CD8-positive, alpha-beta T cell (primary cell): ENCODE measurements at places on chromosomes 3 and 15.

- DNase-seq: no peak
Measured at GRCh38 chr3:141395005-141395589, 26.8 kb downstream of the ZBTB38 start.

DNA sequence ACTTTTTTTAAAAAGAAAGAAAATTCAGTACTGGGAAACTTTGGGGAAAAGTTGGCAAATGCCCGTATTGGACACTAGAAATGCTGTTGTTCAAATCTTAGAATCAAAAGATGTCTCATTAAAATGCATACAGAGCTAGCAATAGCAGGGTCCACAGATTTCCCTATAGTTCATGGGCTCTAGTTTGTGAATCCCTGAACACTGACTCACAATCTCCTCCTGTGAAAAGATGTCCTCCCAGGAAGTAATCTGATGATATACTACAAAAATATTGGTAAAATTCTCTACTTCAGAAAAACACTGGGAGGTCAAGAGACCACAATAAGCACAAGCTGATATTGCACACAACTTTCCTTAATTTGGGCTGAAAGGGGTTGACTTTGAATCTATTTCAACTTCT, 568.4 kb upstream of the ZNF385D start:
- DNase-seq: no peak

DNA sequence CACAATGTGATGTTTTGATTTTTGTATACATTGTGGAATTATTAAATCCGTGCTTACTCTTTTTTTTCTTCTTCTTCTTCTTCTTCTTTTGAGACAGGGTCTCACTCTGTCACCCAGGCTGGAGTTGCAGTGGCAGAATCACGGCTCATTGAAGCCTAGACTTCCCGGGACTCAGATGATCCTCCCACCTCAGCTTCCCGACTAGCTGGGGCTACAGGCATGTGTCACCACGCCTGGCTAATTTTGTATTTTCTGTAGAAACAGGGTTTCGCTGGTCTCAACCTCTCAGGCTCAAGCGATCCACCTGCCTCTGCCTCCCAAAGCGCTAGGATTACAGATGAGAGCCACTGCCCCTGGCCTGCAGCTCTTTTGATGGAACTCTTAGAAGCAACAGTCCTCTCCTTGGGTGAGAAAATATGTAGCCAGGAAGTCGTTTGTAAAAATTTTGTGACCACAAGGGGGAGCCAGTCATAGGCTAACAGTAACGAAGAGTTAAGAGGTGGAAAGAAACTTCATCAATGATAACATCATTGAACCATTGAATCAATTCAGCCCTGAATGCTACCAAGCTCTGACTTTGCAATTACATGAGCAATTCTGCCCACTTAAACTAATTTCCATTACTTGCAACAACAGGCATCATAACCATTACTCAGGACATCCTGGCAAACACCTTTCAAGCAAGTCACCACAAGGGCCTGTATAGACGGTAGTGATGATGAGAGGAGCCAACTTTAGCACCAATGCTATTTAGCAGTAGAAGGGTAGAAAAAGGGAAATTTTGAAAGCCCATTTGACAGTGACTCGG, 16.7 kb upstream of the CMTM7 start:
- peak; percentile 74 for DNase-seq

- DNase-seq: no peak
Measured at GRCh38 chr3:143237077-143237627, 117.6 kb downstream of the CHST2 start.

DNA sequence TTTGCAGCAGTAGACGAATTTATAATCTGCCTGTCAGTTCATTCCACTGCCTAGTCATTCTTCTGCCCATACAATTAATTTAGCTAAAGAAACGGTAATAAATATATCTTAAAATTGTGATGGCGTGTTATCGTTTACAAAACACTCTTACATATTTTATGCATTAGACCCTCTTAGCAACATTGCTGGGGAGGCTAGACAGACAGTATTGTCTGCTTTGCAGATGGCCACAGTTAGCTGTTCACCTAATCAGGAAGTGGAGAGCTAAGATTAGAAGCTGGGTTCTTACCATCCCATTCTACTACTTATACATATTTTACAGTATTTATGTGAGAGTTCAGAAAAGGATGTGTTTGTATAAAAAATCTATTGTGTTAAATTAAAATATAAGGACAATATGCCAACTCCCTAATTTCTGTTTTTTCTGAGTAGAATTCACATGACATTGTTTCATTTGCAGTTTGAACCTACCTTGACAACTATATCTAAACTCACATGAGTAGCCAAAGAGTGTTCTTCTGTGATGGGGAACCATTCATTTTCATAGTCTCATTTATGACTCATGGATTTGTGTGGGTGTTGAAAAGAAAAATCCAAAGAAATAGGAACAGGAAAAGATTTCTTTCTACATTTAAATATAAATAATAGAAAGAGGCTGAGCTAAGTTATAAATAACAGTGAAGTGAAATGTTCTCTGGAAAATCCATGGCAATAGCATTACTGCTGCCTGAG, 41.7 kb upstream of the C3orf80 start:
- DNase-seq: no peak

GRCh38 chr15:74316141-74316540, 51.3 kb downstream of the CYP11A1 start:
- DNase-seq: no peak

- DNase-seq: no peak
Measured at GRCh38 chr15:40325700-40326099, 2.2 kb downstream of the INAFM2 start.

GRCh38 chr3:11088831-11089230, 65.5 kb upstream of the HRH1 start:
- DNase-seq: no peak

GRCh38 chr3:140013220-140013619, 78.2 kb downstream of the CLSTN2 start:
- no peak for DNase-seq

DNA sequence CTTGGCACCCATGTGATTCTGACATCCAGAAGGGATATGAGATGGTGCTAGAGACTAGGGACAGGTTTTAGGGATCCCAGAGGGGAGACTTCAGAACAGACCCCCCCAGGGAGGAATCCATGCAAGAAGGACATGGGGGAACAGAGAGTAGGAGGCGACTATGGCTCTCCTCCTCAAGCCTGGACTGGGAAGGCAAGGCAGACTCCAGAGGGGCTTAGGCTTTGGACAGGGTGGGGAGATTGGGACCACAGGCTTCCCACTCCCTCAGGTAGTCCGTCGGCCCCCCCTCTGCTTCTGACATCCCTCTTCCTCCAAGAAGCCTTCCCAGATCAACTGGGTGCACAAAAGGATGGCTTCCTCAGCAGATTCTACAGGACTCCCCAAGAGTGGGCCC, 3.0 kb upstream of the VIPR1 start:
- no peak for DNase-seq
